ENCODE measurements at places on chromosomes 7 and 10.

DNA sequence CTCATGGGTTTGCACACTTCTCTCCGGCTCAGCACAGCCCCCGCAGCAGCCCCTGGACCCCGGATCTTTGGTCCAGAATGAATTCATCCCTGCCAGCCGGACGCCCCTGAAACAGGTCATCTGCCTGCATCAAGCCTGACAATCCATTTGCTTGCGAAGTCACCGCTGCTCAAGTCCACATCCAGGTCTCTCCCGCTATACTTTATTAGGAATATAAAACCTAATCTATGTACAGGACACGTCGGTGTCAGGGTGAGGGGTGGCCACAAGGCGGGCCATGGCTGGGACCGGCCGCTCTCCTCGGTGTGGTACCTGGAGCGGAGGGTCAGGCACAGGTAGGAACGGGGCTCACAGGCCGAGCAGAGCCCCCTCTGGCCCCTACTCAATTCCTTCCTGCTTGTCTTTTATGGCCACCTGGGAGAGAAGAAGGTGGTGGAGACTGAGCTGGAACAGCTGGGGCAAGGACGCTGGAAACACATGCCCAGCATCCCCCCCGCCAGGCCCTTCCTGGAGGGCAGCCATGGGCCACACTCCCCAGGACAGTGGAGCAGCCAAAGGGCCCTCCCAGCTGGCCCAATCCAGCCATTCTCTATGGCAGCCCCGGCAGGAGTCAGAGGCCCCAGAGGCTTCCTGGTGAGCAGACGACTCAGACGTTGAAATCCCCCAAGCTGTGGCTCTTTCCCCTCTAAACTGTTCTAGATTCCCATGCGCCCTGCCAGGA, 5.3 kb downstream of the POLR2J start:
- no peak for DNase-seq

GRCh38 chr7:138400400-138400886, 59.6 kb upstream of the TRIM24 start:
- peak; percentile 48 for DNase-seq

GRCh38 chr7:13153266-13153665, 465.8 kb downstream of the ARL4A start:
- DNase-seq = no peak

- no peak for DNase-seq
Measured at GRCh38 chr10:110860576-110861241, 11.0 kb upstream of the PDCD4 start.

- DNase-seq = no peak
Measured at GRCh38 chr7:66557214-66558200, 71.2 kb upstream of the KCTD7 start.

- DNase-seq = no peak
Measured at GRCh38 chr10:15588635-15589508, 130.8 kb downstream of the ITGA8 start.

- DNase-seq = no peak
Measured at GRCh38 chr10:114687459-114687858, 29.4 kb upstream of the ABLIM1 start.

DNA sequence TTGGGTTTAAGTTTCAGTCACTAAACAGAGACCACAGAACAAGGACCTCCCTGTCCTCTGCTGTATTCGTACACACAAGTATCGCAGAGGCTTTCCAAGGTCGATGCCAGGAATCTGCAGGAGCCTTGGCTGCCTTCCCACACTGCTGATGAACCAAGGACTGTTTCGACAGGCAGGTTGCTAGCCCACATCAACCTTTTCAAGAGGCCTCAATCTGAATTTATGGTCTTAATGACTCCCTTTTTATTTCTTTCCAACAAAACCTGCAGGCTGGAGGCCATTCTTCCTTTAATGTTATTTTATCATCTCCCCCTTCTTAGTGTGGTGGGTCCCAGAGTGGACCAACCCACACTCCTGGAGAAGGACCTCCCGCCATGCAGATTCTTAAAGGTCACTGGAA, 45.6 kb downstream of the JCAD start:
- DNase-seq = no peak

DNA sequence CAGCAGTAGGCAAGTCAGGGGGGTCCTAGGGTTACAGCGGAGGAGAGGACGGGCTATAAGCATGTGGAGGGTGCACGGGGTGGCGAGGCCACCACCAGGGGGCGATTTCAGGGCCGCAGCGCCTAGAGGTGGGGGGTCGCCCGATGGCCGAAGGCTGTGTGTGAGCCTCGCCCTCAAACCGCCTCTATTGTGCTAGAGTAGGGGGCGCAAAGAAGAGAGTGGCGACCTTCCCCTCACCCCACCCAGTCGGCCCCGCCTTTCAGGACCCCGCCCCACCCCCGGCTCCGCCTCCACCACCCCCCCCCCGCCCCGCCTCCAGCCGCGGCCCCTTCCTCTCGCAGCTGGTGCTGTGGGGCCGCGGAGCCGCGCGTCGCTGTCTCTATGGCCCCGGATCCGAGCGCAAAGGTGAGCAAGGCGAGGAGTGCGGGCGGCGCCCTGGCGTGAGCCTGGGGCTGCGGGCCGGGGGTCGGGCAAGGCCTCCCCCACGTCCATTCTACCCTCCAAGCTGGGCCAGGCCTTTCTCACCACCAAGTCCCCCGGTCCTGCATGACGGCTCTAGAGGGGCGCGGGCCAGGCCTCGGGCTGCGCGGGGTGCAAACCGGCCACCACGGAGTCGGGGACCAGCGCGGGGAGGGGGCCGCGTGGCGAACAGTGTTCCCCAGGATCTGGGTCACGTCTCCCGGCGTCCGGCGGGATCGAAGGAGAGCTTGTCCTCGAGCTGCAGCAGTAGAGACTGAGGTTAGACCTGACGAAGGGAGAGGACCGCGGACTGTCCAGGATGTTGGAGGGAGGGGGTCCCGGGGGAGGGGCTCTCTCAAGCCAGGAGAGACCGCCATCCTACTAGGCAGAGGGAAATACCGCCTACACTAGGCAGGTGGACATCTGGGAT, at the start of gene SEMA4G:
Gene SEMA4G (plus strand): TSS at position 318 of the 889 bp plus-strand sequence. CDS start 3,409 bp downstream, outside the sequence.
- DNase-seq = no peak

DNA sequence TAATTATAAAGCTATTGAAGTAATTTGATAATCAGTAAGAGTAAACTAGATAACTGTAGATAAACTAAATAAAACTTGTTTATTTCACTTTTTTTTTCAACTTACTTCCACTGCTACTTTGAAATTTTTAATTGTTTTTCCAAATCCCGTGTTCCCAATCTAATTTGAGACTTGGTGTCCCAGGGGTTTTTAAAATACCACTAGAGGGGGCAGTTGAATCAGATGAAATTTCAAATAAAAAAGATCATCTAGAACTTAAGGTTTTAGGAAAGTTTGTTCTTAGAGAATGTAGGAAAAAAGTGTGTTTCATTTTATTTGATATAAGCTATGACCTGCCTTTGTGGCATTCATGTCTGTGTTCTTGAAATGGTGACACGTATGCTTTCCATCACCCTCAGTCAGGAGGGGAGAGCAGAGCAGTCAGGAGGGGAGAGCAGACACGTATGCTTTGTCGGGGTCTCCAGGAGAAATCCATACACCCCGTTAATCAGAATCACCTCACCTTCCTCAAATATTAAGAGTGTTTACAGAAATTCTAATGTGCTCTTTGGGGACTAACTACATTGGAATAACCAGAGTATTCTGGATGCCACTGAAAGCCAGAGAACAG, 49.9 kb downstream of the C10orf67 start:
- no peak for DNase-seq

DNA sequence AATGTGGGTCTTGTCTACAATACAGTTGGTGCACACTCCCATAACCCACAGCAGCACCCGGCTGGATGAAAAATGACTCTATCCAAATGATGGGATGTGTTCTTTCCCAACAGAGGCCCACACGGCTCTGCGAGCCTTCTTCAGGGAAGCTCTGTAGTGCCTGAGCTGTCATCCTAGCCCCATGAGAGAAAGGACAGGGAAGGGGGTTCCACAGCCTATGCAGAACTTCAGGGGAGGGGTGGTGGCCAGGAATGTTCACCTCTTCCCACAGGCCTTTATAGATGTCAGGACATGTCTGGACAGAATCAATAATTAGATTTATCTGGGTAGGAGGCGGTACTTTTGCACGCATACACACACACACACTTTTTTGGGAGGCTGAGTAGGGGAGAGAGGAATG, 109.0 kb downstream of the JCAD start:
- DNase-seq = no peak

- no peak for DNase-seq
Measured at GRCh38 chr7:126449611-126450268, 803.0 kb downstream of the GRM8 start.

- no peak for DNase-seq
Measured at GRCh38 chr7:96299496-96299895, 22.4 kb downstream of the SLC25A13 start.

DNA sequence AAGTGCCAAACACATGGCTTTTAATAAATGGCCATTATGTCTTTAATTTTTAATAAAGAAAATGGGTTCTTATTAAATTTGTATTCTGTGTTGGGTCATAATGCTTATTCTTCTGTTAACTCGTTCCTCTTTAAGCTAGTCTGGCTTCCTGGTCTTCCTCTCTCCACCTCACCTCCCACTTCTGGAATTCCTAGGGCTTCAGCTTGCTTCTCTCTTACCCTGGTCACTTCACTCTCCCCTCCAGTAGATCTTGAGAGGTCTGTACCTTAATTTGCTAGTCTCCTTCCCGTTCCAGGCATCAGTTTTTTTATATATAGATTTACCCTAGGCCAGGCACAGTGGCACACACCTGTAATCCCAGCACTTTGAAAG, 111.2 kb downstream of the RALA start:
- DNase-seq = no peak

DNA sequence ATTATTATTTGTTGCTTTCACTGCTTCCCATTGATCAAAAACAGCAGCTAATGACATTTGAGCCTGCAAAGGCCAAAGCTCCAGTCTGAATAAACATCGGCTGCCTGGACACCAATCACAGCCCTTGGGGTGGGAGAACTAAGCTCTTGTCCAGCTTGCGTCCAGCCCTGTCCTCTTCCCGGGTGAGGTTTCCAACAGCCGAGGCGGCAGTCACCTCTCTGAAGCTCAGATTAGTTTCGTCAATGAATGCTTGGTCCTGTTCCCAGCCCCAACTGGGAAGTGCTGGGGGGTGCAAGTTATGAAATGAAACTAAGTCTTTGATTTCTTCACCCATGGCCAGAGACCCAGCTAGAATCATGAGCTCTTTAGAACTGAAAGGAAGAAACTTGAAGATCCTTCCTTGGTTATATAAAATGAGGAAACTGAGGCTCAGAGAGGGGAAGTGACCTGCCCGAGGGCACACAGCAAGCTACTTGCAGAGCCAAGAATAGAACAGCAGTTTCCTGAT, 114.0 kb upstream of the TCF7L2 start:
- no peak for DNase-seq

DNA sequence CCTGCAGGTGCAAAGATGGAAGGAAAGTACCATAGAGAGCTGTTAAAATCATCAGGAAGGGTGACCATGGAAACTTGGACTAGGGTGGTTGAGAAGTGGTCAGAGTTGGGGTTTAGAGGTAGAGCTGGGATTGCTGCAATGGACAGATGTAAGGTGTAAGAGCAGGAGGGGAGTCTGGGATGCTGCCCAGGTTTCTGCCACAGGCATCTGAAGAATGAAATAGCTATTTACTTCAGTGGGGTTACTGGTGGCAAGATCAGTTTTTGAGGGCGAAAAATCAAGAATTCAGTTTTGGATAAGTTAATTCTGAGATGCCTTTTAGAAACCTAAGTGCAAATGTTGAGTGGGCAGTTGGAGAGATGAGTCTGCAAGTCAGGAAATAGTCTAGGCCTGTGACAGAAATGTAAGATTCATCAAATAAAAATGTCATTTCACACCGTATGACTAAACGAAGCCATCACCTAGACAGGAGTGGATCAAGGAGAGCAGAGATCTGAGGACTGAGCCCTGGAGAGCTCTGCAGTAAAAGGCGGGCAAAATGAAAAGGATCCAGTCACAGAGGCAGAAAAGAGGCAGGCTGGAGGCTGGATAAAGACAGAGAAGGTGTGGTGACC, 22.7 kb upstream of the TOMM7 start:
- DNase-seq = no peak

DNA sequence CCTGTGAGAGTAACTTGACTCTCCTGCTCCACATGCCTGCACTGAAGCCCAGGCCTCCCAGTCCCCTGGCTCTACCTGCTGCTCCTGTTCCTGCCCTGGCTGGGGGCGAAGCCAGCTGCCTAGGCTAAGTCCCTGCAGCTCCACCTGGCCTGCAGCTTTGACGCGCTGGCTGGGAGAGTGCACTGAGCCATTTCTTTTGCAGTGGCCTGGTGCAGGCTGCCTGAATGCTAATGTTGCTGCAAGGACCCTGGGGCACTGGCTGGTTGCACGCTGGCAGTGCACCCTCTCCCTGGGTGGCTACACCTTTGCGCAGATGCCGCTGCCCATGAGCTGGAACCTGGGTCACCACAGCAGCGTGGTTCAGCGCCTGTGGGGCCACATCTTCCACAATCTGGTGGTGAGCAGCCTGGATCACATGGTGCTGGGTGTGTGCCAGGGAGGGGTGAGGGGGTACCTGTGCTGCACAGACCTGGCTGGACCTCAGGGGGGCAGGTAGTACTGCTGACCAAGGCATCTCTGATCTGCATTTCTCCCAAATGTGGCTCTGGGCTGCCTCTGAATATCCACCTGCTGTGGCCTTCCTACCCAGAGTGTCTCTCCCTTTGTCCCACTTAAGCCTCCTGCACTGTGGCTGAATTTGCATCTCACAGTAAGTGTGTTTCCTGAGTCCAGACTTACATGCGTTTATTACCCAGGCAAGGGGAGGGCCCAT, 20.0 kb downstream of the IMPDH1 start:
- DNase-seq = no peak

GRCh38 chr10:125231813-125232475, 71.6 kb upstream of the CTBP2 start:
- DNase-seq = no peak

GRCh38 chr7:69813637-69814240, 215.5 kb downstream of the AUTS2 start:
- DNase-seq = no peak

- DNase-seq = no peak
Measured at GRCh38 chr7:84548366-84549365, 354.1 kb upstream of the SEMA3A start.

- DNase-seq = no peak
Measured at GRCh38 chr10:114917927-114918672, 19.9 kb upstream of the TRUB1 start.

DNA sequence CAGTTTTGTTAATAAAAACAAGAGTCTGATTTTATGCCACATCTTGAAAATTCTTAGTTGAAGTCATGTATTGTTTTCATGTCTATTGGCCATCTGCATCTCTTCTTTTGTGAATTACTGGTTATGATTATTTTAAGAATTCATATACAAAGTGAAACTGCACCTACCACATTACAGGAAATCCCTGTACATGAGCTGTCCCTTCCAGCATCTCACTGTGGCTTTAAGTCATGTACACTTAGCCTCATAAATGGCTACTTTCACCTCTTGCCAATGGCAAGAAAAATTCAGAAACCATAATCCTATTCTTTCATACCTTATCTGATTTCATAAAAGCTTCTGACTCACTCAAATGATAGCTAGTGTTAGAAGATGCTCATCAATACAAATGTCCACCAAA, 48.6 kb downstream of the CRTAC1 start:
- DNase-seq = no peak

- no peak for DNase-seq
Measured at GRCh38 chr7:52119537-52119936, 802.9 kb upstream of the COBL start.
